ENCODE measurements at places on chromosomes 2 and 18. TPM values are rescaled to one million over a fixed set of nuclear protein-coding genes. Genes with fewer than 3 reads are reported as not detected.

The UXS1 gene
- total RNA-seq = 59.5 TPM

The STPG4 gene
- 0.07 TPM for total RNA-seq

The WNT10A gene
- 7.5 TPM for total RNA-seq

The LBX2 gene
- 1.00 TPM for total RNA-seq

The RIT2 gene
- not detected for total RNA-seq
